Stimulated activated CD4-positive, alpha-beta T cell treated with anti-CD3 and anti-CD28 coated beads, Interleukin-2, amount 100 ng/mL, for 48 hours (primary cell): ENCODE measurements at places on chromosomes 16 and 17.

DNA sequence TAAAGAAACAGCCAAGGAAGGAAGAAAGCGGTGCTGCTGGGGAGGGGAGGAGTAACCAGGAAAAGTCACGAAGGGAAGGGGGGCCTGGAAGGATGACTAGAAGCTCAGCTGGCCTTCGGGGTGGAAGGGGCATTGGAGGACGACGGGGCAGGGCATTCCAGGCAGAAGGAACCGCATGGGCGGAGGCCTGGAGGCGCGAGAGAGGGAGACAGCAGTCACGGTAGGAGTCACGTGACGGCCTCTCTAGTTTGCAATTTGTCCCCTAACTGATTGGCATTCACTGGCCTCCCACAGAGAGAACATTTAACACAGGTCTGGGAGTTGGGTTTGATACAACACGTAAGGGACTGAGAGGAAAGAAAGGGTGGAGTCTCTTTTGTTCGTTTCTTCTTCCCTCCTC, 63.9 kb downstream of the RTN4RL1 start:
- no peak for DNase-seq

- DNase-seq = no peak
Measured at GRCh38 chr16:9042964-9043680, 48.3 kb upstream of the HAPSTR1 start.

GRCh38 chr17:59796785-59797205, 89.3 kb downstream of the VMP1 start:
- no peak for DNase-seq

DNA sequence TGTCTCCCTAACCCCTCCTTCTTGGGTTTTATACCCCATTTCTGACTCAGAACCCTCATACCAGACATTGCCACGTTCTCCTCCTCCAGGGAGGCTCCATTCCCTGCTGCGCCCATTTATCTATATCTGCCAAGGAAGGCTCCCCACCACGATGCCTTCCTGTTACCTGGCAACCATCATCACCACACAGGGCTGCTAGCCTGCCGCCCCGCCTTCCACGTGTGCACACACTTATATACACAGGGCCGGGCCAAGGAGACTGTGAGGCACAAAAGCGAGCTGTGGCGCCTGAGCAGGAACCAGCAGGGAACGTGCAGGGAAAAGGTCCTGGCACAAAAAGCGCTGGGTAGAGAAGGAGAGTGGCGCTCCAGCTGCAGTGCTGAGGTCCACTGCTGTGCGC, 261.8 kb downstream of the CBLN1 start:
- DNase-seq = no peak
